Mesothelial cell of epicardium (in vitro differentiated cells): ENCODE measurements at places on chromosomes 13 and 19.

- no peak for DNase-seq
Measured at GRCh38 chr19:45005787-45006186, 4.5 kb downstream of the RELB start.

GRCh38 chr19:53092723-53093122 lies 10.5 kb downstream of the ZNF160 start:
- no peak for DNase-seq

GRCh38 chr19:46303691-46304397 lies 7.0 kb downstream of the HIF3A start:
- peak; percentile 69 for DNase-seq

DNA sequence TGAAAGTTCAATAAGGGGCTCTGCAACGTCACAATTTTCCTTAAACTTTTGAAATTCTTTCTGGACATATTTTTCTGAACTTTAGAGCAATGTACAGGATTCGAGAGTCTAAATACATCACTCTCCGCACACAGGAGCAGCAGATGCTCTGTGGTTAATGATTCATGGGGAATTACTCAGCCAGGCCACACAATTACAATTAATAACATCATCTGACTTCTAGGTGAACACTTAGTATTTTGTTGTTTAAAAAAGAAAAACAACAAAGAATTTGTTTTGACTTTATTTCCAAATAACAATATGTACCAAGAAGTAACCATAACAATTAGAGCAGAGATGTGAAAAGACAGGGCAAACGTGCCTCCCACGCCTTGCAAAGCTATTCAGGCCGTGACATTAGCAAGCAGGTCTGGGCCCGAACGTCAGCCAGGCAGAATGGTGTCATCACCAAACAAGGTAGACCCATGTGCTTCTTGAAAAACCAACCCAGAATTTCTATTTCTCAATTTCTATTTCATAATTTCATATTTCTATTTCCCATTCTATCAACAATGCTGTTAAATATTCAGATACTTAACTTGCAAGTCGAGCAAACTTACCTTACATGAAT lies 236.3 kb downstream of the COL4A1 start:
- DNase-seq, result no peak

DNA sequence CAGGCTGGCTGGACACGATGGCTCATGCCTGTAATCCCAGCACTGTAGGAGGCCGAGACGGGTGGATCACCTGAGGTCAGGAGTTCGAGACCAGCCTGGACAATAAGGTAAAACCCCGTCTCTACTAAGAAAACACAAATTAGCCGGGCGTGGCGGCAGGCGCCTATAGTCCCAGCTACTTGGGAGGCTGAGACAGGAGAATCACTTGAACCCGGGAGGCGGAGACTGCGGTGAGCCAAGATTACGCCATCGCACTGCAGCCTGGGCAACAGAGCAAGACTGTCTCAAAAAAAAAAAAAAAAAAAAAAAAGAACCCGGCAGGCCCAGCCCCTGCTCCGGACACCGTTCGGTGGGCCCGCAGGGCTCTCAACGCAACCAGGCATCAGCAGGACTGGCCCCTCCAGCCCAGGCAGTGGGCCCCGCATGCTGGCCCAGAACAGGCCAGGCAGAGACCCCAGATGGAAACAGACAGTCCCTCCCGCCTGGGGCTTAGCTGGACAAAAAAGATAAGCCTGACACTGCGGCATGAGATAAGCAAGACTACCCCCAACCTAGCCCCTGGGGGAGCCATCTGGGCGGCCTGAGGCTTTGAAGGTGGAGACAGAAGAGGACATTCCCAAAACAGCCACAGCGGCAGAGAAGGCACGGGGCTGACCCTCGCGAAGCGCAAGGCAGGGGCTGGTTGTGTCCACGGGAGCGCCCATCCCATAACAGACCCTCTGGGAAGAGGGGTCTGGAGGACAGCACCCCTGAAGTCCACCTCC lies 11.6 kb downstream of the REXO1 start:
- no peak for DNase-seq

DNA sequence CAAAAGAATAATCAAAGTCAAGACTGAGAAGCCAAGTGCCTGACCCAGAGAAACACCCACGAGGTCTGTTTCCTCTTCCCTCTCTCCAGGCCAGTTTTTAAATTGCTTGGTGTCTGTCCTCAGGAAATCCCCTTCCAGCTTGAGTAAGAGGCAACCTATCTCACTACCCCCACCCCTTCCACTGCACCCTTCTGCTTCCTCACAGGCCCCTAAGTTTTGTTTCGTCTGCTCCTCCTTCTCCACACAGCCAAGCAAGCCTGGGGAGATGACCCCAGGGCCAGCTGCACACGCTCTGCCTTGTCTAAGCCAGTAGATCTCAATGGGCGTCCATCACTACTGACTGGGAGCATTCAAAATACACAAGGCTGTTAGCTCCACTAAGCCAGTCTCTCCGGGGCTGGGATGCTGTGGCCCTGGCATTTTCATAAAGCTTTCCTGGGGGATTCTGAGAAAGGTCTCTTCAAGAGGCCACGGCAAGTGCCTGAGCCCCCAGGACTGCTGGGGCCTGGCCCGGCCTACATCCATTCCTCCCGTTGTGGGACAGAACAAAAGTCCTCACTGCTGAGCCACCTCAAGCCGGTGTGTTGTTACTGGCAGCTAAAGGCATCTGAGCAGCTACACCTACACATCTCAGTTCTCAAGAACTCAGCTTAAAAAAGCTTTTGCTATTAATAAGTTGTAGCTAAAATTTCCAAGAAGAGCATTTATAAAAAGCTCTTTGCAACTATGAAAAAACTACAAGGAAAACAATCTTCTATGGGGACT lies 14.9 kb upstream of the IL4I1 start:
- DNase-seq, result no peak

- DNase-seq, result no peak
Measured at GRCh38 chr19:45189971-45190370, 11.4 kb downstream of the BLOC1S3 start.

DNA sequence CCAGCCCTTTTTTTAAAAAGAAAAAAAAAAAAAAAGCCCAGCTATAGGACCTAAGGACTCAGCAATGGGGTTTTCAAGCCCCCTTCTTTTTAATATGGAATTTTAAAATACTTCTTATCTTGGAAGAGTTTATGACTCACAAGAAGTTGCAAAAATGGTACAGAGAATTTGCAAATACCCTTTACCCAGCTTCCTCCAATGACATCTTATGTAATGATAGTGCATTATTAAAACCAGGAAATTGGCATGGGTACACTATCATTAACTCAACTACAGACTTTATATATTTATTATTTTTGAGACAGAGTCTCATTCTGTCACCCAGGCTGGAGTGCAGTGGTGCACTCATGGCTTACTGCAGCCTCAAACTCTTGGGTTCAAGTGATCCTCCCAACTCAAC lies 16.1 kb downstream of the TMEM38A start:
- DNase-seq, result no peak

- no peak for DNase-seq
Measured at GRCh38 chr19:17235971-17236777, 9.5 kb downstream of the NR2F6 start.

DNA sequence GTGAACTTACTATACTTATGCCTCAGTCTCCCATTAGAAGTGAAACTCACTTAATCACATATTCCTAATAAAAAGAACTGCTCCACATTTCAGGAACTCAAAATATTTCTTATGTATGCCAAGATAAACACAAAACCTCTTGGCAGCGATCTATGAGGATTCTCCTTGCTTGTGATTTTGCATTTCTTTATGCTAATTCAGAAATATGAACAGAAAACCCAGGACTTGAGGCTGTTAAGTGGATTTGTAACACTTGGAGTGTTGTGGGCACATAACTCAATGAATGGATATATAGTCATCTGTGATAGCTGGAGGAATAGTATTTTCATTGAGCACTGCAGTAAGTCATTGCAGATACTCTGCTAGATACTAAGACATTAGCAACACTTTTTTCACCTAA lies 5.6 kb upstream of the KATNAL1 start:
- DNase-seq, result no peak
